Right kidney (tissue), 9 donors: ENCODE measurements at places on chromosomes 1 and 21.

- no peak for DNase-seq
These were observed 37.8 kb upstream of the DOCK7 start for GRCh38 chr1:62726011-62726442.

DNA sequence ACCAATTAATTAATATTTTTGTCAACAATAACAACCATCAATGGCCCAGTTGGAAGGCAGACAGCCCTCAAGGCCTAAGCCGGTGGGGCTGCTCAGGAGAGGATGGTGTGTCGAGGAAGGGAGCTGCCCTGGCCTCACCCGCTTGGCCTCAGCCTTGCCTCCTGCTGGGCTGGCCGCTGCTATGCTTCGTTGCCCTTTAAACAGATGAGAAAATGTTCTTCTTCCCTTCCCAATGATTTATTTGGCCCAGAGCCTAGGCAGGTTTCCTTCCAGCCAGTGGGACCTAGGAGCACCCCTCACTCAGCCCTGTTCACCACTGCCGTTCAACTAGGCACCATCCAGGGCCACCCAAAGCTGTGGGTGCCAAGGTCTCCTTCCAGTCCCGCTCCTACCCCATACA lies 3.1 kb upstream of the ADGRB2 start:
- DNase-seq = no peak

DNA sequence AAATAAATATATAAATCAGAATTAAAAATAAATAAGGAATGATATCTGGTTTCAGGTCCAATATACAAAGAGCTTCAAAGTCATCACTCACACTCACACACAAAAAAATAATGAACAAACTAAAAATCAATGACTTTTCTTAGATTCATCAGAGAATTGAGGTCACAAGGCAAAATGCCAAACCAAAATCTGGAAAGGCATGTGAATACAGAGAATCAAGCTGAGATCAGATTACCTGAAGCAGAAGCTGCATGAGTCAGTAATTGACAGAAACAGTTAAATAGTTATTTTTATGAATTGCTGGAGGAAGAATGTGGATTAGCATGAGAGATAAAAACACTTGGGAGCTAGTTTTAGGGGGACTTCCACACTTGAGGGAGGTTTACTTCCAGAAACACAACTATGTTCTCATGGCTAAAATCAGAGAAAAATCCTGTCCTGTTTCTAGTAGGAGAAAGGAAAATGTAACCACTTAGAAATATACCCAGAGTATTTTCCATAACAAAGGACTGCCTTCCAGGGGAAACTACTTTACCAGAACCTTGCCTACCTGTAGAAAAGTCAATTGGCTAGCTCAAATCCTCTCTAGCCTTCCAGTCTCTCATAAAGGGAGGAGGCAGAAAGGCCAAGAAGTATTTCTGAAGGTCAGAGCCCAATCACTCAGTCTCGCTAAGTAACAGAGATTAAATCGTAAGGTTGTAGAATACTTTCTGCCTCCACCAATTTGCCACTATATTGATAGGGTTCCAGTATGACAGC lies 536.6 kb upstream of the NR5A2 start:
- no peak for DNase-seq

GRCh38 chr21:25273959-25274358 lies 333.3 kb downstream of the MRPL39 start:
- no peak for DNase-seq

DNA sequence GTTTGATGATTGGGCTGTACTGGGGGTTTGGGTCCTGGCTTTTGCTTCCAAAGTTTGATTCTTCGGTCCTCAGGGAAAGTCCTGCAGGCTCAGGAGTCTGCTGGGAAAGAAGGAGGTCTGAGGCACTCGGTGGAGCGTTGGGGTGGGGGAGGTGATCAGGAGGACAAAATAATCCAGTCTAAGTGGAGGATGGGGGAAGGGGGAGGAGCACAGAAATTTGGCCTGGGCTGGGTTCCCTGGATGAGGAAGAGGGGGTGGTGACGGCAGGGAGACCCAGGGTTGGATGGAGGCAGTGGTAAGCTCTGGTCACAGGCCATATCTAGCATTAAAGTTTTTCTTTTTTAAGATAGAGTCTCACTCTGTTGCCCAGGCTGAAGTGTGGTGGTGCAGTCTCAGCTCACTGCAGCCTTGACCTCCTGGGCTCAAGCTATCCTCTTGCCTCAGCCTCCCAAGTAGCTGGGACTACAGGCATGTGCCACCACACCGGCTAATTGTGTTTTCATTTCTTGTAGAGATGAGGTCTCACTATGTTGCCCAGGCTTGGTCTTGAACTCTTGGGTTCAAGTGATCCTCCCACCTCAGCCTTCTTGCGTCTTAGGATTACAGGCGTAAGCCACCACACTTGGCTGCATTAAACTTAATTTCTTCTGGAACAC lies 6.8 kb downstream of the SH2D2A start:
- DNase-seq = no peak

GRCh38 chr1:229209816-229210215 lies 61.1 kb upstream of the RAB4A start:
- DNase-seq = no peak

GRCh38 chr21:35349376-35350080 lies 300.4 kb upstream of the RUNX1 start:
- DNase-seq = no peak

GRCh38 chr21:45970674-45971615 lies 10.6 kb upstream of the COL6A1 start:
- peak; percentile 76 for DNase-seq

- no peak for DNase-seq
These were observed 184.5 kb downstream of the CHRM3 start for GRCh38 chr1:239570878-239571277.

GRCh38 chr1:61400131-61400770 lies 317.9 kb downstream of the NFIA start:
- no peak for DNase-seq

- no peak for DNase-seq
These were observed 3.1 kb downstream of the C1orf162 start for GRCh38 chr1:111476761-111477309.

- no peak for DNase-seq
These were observed 112.8 kb downstream of the HIVEP3 start for GRCh38 chr1:41805771-41806471.

- DNase-seq = no peak
These were observed 180.2 kb downstream of the NR5A2 start for GRCh38 chr1:200207711-200208126.

DNA sequence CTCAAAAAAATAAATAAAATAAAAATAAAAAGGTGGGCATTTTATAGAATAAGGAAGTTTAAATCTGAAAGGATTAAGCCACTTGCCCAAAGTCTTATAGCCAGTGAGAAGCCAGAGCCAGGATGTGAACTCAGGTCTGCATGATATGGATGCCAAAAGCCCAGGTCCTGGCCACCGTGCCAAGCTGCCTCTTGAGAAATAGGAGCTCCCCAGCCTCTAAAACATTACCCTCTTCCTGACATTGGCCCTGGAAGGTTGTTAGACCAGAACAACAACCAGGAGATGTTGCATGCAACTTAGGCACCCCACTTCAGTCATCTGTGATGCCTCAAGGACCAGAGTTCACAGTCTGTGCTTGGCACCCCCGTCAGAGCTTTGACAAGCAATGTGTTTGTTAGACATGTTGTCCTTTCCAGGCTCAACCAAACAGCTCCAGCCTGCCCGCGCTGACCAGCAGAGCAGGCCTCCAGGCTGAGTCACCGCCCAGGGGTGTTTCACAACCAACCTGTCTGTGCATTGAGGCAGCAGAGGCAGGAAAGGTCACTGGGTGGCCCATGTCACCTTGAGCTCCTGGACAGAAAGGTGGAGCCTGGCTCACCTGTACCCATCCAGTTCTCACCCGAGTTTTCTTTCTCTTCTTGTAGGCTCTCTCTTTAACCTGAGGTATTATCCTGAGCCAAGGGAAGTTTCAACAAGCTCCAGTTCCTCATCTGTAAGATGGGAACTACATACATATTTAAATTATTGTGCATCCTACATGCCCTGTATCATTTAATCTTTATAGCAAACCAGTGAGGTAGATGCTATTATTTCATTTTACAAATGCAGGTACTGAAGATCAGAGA lies 14.9 kb upstream of the MED18 start:
- no peak for DNase-seq

DNA sequence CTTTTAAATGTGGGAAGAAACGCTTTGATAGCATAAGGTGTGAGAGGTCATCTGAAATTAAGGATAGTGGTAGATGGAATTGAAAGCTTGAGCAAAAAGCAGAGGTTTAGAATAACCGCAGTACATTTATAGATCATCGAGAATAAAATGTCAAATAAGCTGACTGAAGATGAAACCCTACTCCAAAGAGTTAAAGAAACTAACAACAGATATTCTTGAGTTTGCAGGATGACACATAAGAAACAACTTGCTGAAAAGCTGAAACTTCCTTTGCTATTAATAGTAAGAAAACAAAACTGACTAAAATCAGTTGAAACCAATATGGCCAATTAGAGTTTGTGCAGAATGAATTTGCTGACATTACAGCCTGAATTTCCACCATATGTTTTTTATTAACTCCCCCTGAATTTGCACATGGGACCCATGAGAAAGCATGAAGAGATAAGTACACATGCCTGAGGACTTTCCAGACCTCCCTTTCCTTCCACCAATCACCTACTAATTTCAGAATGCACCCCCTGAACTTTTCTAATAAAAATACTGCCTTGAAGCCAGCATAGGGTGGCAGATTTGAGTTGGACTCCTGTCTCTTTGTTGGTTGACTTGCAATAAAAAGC lies 1.7 kb upstream of the C1orf185 start:
- no peak for DNase-seq

DNA sequence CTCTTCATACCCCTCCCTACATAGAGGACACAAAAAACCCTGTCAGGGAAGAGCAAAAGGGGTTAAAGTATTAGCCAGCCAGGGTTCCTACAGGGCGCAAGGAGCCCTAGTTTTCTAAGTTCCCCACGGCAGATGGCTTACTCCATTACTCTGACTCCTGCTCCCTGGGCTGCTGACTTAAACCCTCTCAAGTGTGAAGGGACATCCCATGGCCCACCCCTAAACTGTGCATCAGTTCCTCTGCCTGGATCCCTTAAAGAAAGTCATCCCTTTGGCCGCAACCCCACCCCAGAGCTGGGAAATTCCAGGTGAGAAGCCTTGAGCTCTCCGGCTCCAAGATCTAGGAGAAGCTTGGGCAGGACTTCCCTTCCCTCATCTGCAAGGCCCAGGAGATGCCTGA lies 236.0 kb downstream of the TOMM20 start:
- no peak for DNase-seq

- DNase-seq = no peak
These were observed 2.0 kb downstream of the CHML start for GRCh38 chr1:241638099-241638682.

GRCh38 chr1:197842646-197843045 lies 59.8 kb upstream of the C1orf53 start:
- no peak for DNase-seq

DNA sequence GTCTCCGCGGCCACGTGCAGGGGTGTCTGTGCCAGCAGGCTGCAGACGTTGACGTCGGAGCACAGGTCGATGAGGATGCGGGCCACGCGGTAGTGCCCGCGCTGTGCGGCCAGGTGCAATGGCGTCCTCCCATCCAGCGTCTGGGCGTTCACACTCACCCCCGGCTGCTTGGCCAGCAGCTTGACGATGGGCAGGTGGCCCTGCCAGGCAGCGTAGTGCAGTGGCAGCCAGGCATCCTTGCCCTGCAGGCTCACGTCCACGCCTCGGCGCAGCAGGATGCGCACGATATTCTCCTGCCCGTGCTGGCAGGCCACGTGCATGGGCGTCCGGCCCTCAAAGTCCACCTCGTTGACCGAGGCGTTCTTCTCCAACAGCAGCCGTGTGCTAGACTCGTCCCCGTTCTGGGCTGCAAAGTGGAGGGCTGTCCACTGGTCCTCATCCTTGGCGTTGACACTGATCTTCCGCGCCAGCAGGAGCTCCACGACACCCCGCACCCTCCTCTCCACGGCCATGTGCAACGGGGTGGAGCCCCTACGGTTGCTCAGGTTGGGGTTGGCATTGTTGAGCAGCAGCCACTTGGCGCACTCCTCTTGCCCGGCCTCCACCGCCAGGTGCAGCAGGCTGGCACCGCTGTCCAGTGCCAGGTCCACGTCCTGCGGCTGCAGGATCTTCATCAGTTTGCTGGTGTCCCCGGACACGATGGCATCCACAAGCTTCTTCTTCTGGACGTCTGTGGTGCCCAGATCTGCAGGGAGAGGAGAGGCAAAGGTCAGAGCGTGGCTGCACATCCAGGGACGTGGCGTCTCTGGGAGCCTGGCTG lies 25.4 kb downstream of the RIPK4 start:
- DNase-seq = no peak

DNA sequence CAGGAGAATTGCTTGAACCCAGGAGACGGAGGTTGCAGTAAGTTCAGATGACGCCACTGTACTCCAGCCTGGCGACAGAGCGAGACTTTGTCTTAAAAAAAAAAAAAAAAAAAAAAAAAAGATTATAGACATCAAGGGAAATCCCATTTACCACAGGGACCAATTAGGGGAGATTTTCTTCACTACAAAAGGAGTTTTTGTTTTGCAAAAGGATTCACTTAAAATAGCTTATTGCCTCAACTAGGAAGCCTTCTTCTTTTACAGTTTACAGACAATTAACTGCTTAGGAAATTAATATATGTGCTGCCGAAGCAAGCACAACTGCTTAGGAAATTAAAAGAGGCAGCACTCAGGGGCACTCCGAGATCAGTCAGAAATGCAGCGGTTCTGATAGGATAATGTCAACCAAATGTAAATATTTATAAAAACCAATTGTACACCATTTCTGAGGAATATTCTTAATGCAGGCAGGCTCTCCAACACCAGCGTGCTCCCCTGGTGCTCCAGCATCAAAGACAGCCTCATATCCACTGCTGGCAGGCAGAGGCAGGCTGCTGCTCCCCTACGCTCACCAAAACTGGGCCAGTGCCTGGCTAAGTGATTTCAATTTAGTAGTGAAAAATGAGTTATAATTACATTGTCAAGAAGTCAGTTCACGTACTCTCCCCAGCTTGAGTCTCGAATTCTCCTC lies 107.9 kb upstream of the RAB4A start:
- DNase-seq = no peak

- no peak for DNase-seq
These were observed 102.0 kb upstream of the BRINP3 start for GRCh38 chr1:190579552-190580193.

GRCh38 chr1:40313329-40313957 lies 3.6 kb downstream of the COL9A2 start:
- no peak for DNase-seq

DNA sequence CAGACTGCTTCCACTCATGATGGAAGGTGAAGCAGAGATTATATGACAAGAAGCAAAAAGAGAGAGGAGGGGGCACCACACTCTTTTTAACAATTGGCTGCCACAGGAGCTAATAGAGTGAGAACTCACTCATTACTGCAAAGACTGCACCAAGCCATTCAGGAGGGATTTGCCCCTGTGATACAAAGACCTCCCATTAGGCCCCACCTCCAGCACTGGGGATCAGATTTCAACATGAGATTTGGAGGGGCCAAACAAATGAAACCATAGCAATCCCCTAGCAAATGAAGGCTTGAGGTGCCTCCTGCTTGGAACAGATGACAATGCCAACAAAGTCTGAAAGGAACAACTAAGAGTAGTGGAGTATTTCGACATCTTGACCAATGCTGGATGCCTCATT lies 122.5 kb upstream of the COA6 start:
- no peak for DNase-seq

- DNase-seq = no peak
These were observed 771.1 kb downstream of the BRINP3 start for GRCh38 chr1:189706594-189706993.
